ENCODE measurements at places on chromosomes 2 and 18.
A peak's percentile ranks its signal among the peaks of the same experiment; 100 is the strongest.

- no peak for DNase-seq
Observed at GRCh38 chr2:166491461-166491860, 2.6 kb downstream of the SCN7A start.

DNA sequence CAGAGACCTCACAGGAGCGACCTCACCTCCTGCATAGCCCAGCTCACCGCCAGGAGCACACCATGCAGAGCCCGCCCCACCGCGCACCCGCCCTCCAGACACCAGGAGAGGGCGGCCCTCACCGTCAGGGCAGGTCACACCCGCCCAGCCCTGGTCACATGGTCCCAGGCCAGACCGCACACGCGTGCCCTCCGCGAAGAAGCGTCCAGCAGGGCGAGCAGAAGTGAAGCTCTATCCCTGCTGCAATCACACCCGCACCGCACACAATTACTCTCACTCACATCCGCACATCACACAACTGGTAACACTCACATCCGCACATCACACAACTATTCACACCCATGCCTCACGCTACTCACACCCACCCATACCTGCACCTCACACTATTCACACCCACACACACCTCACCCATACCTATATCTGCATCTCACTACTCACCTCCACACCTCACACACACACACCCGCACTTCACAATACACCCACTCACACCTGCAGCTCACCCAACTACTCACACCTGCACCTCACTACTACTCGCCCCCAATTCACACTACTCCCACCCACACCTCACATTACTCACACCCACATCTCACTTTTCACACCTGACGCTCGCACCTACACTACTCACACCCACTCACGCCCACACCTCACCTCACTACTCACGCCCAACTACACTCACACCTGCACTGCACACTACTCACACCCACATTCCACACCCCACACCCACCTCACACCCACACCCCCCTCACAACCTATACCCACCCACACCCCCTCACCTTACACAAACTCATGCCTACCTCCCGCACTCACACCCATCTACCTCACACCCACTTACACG lies 242.0 kb downstream of the HDAC4 start:
- no peak for DNase-seq

- DNase-seq, result no peak
Observed at GRCh38 chr18:79786786-79787526, 10.8 kb upstream of the KCNG2 start.

- DNase-seq, result peak; percentile 20
Observed at GRCh38 chr2:96533292-96534073, 3.1 kb upstream of the ARID5A start.

DNA sequence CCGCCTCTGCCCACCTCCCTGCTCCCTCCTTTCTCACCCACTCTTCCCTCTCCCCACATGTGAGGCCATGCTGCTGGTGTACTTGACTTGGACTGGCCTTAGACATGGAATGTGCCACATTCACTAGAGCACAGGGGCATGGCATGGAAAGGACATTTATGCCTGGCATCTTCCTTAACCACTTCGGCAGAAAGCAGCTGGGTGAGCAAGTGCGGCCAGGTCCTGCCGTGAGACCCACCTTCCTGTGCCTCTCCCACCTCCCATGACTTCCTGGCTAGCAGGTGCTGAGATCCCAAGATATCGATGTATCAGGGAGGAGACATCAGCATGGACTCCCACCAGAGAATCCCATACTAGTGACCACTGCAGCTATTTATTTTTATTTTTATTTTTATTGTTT lies 13.0 kb downstream of the GPR55 start:
- no peak for DNase-seq

DNA sequence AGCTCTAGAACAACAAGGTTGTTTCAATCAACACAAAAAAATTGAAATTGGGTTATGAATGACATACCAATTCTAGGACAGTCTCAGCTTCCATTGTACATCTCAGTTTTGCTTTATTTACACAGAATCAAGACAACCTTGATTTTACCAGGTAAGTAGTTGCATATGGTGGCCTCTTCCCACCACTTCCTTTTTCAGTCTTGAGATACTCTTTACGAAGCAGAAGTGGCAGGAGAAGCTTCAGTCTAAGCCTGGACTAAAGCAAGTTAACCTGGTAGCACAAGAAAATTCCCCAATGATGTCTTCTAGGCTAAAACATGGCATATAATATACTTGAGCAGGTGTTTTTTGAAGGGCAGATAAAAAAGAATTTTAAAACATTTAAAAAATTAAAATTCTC lies 10.7 kb upstream of the FAM136A start:
- no peak for DNase-seq

GRCh38 chr18:74342416-74343043 lies 26.9 kb downstream of the C18orf63 start:
- DNase-seq, result peak; percentile 45

DNA sequence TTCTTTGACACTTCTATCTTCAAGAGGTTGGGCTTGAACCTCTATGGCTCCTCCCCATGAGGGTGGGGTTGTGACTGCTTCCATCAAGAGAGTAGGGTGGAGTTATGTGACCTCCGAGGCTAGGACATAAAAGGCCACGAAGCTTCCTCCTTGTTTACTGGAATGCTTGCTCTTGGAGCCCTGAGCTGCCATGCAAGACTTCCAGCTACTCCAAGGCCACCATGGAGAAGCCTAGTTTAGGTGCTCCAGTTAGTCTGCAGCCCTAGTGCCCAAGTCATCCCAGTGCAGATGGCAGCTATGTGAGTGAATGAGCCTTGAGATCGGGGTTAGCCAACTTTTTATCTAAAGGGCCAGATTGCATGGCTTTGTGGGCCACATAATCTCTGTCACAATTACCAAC lies 2.4 kb upstream of the MERTK start:
- DNase-seq, result no peak

DNA sequence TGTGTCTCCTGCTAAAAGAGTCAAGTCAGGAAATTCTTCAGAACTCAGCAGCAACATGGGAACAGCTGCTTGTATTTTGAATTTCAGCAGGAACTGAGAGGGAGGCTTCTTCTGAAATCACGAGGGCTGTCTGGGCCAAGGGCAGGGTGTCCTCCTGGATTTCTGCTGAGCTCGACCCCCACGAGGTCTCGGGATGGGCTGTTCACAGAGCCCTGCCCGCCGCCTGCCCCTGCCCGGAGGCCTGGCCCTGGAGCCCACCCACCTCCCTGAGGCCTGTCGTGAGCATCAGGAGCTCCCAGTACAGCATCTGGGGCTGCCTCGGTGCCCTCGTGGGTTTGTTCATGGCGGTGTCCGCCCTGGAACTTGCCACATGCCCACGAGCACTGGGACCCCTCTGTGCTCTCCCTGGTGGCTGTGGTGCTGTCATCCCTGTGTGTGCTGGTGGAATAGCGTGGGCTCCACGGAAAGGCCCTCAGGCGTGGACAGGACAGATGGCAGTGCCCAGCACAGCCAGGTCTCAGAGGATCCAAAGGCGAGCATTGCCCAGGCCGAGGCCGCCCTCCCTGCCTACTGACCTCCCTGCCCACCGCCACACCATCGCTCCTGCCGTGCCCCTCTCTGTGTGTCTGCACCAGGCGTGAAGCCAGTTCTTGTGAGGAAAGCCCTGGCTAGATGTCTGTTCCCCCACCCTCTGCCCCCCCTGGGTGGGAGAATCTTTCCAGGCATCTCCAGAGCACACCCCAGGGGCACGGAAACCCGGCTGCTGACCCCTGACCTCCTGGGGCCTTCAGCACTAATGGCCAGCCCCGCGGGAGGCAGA lies 25.9 kb downstream of the RAMP1 start:
- no peak for DNase-seq

DNA sequence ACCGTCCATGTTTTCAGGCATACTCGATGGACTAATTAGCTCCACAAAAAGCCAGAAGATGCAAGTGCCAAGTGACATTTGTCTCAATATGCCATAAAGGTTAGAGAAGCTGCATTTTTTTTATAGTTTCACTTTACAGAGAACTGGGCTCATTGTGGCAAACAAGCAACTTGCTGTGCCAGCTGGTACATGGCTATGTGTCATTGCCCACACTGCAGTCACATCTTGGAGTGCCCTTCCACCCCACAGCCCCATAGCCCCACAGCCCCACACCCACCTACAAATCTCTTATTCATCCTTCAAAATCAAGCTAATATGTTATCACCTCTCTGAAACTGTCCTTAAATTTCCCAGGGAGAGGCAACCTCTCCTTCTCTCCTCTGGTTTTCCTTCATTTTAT lies 451.9 kb downstream of the ARHGAP15 start:
- no peak for DNase-seq

- no peak for DNase-seq
Observed at GRCh38 chr2:147663962-147664361, 180.9 kb upstream of the ACVR2A start.

- no peak for DNase-seq
Observed at GRCh38 chr2:20092226-20092900, 40.9 kb upstream of the LAPTM4A start.

DNA sequence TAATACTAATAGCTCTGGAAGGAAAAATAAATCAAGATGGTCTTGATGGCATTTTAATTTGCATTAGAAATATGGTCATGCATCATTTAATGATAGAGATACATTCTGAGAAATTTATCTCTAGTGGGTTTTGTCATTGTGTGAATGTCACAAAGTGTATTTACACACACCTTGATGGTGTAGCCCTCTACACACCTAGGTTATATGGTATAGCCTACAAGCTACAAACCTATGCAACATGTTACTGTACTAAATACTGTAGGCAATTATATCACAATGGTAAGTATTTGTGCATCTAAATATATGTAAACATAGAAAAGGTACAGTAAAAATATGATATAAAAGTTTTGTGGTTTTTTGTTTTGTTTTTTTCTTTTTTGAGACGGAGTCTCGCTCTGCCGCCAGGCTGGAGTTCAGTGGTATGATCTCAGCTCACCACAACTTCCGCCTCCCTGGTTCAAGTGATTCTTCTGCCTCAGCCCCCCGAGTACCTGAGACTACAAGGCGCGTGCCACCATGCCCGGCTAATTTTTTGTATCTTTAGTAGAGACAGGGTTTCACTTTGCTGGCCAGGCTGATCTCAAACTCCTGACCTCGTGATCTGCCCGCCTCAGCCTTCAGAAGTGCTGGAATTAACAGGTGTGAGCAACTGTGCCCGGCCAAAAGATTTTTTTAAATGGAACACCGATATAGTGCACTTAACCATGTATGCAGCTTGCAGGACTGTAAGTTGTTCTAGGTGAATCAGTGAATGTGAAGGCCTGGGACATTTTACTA lies 83.7 kb upstream of the UBXN4 start:
- no peak for DNase-seq

DNA sequence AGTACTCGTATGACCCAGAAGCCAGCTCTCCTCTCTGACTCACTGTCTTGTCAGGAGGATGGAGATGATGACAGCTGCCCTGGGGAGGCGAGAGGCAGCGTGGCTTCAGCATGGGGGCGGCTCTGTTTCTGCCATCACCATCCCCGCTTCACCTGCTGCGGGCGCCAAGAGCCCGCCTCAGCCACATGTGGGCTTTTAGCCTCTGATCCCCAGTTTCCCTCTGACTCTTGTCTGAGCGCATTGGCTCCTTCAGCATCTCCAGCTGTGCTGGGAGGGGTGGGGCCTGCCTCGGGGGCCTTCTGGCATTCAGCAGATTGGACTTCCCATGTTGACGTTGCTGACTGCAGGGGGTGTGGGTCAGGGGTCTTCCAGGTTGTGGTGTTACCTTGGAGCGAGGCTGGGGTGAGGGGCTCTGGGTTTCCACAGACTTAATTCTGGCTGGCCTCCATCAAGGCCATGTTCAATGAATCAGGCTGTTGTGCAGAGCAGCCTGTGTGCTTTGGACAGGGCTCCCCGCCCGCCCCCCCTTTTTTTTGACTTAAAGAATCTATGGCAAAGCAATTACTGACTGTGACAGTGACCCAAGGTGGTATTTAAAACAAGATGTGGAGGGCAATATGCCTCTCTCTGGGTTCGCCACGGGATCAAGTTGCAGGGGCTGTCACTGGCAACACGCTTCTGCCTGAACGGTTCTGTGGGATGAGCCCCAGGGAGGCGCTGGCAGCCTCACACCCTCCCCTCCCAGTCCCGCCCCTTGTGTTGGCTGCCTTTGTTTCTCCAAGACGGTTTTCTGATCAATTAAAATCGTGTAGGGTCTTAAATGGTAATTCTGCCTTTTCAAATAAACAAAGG lies 228.3 kb downstream of the LDLRAD4 start:
- no peak for DNase-seq

DNA sequence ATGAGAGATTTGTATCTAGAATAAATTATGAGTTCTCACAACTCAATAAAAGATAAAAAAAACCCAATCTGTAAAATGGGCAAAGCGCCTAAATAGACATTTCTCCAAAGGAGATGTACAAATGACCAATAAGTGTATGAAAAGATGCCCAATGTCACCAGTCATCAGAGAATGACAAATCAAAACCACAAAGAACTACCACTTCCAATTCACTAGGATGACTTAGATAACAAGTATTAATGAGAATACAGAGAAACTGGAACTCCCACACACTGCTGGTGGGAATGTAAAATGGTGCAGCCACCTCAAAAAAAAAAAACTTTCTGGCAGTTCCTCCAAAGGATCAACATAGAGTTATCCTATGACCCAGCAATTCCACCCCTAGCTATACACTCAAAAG lies 17.4 kb upstream of the COL6A3 start:
- no peak for DNase-seq

DNA sequence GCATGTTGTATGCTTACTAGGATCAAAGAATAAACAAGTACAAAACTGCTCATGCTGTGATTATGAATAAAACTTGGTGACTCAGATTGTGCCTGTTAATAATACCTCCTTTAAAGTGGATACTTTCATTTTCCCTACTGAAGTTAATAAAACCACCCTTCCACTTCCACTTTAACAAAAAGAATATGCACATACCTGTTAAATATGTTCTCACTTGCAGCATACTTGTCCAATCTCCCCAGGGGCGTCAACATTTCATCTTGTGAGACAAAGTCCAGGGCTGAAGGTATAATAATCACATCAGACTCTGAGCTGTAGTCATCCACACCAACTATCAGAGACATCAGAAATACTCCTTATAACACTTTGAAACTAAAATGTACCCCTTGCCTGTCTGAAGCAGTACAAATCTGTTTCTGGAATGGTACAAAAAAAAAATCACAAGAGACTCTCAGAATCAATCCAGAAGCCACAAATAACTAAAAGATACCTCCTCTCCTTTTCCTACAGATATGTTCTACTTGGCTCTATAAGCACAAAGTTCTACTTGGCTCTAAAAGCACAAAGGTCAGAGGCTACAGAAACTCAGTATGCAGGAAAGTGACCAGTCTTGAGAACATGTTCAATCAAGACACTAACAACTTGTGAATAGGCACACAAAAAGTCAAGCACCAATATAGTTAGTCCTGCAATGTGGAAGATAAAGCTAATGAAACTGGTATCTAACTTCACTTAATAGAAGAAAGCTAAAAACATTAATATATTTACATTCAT lies 19.3 kb downstream of the PPP4R1 start:
- DNase-seq, result no peak
